Liver (tissue), 10 donors: ENCODE measurements at places on chromosomes 16 and 17. TPM values are rescaled to one million over a fixed set of nuclear protein-coding genes. Genes with fewer than 3 reads are reported as not detected.

DNA sequence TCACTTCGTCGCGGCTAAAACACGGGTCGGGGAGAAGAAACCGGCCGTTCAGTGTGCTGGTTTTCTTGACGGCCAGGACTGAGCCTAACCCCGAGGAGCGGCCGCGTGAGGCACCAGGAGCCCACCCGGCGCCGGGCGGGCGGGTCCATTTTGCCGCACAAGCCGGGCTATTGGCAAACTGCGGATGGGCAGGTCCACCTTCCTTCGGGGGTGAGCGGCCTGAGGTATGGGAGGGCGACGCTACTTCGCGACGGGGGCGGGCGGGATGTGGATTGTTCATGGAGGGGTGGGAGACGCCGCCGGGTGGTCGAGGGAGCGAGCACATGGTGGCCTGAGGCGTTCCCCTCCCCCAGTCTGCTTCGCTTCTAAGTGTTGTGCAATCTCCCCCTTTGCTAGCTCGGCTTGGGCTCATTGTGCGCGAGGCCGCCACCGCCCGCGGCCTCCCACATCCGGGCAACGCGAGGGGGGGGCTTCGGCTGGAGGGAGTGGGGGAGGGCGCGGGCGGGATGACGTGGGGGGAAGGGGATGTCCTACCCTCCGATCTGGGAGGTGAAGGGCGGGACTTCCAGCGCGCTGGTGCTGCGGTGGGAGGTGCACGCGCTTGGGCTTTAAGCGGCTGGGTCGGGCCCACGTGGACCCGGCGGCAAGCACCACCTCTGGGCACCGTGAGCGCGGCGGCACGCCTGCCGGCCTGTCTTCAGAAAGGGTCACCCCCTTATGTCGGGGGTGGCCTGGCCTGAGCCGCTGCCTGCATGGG, 5.9 kb upstream of the CD68 start:
- H3K27ac ChIP-seq, result peak overlapping the region; percentile 98
- peaks cover 58% of the 10 kb centered on the region for H3K36me3 ChIP-seq
- peaks cover 47% of the 10 kb centered on the region for H3K4me1 ChIP-seq
- DNase-seq, result peak; percentile 84
- H3K4me3 ChIP-seq, result peak overlapping the region; percentile 91

DNA sequence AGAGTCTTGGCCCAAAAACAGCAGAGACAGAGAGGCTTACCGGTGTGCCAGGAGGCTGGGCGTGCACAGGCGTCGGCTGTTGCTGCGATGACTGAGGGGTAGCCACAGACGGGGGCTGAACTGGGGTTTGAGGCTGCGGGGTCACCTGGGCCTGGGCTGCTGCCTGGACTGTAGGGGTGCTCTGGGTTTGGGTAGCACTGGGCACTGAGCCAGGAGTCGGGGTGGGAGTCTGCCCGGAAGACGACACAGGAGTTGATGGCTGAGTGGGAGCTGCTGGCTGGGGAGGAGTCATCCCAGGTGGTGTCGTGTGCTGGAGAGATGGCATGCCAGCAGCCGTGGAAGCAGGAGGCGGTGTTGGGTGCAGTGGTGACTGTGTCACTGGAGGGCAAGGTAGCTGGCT, 53.2 kb upstream of the TRAP1 start:
- no peaks in the 10 kb centered on the region for H3K27me3 ChIP-seq
- no peak for DNase-seq
- H3K36me3 ChIP-seq, result peaks cover 8% of the 10 kb centered on the region
- no peaks in the 10 kb centered on the region for H3K4me1 ChIP-seq
- H3K27ac ChIP-seq, result no peak overlapping the region

DNA sequence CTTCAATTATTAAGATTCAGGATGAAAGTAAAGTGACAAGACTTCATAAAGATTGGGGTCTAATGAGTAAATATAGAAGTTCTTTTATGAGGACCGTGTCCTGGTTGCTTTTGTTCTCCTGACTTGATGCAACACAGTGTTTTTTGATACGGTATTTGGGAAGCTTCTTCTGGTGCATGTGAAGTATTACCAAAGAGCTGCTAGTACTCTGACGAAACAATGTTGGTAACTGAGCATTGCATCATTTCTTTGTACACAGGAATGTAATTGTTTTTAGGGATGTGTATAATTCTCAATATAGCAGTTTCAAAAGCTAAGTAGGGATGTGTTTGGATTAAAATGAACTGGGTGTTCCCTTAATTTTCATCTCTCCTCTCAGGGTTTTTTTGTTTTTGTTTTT, 15.9 kb downstream of the KPNB1 start:
- no peaks in the 10 kb centered on the region for H3K4me1 ChIP-seq
- H3K4me3 ChIP-seq, result no peak overlapping the region
- H3K27ac ChIP-seq, result no peak overlapping the region
- H3K36me3 ChIP-seq, result peaks cover 22% of the 10 kb centered on the region

DNA sequence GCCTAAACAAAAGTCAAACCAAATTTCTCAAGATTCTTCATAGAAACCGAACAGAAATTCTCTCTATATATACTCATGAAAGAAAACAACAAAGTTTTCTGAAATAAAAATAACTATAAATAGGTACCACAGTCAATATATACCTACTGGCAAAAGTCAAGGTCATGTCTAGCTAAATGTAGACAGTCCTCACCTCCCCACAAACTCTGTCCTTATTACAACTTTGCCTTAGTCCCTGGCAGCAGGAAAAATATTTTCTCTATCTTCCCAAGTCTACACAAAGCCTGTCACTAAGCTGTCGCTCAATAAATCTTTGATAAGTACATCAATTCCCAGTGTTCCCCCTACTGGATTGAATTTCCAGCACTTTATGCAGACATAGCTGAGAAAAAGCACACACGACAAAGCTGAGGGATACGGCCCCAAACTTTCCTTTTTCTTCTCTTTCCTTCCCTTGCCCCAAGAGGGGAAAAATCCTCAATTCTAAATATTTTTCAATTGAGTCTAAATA, 2.7 kb downstream of the CFAP20 start:
- H3K4me3 ChIP-seq, result no peak overlapping the region
- H3K27me3 ChIP-seq, result no peaks in the 10 kb centered on the region
- DNase-seq, result no peak
- peaks cover 39% of the 10 kb centered on the region for H3K4me1 ChIP-seq

DNA sequence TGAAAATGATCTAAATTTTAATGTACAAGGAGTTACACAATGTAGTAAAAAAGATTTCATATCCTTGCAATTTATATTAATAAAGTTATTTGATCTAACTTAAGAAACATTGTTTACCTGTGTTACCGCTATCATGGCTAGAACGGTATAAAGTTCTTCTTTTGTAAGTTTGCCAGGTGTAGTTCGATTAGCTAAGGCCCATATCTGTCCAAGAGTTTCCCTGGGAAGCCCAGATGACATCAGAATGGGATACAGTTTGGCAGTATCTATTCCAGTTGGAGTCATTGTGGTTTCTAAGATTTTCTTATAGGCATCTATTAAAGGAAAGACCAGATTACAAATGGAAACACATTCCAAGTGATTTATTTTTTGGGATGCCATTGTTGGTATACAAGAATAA, 37.5 kb downstream of the SYNRG start:
- no peak for DNase-seq
- H3K27me3 ChIP-seq, result no peaks in the 10 kb centered on the region
- H3K4me1 ChIP-seq, result no peaks in the 10 kb centered on the region
- H3K36me3 ChIP-seq, result peaks cover 50% of the 10 kb centered on the region
- H3K27ac ChIP-seq, result no peak overlapping the region

DNA sequence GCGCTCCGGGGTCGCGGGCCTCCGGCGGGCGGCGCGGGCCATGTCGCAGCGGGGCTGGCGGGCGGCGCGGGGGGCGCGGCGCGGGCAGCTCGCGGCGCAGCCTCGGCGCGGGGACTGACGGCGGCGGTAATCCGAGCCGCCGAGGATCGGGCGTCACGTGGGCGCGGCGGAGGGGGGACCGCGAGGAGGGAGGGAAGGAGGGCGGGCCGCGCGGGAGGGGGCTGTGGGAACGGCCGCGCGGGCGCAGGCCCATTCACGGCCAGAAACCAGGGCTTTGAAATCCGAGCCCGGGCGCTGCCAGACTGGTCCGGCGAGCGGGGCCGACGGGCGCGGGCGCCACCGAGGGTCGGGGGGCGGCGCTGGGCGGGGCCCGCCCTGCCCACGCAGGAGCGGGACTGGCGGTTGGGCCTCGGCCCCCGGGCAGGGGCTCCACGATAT, at the start of gene MTSS2:
Gene MTSS2, minus strand, starts transcription at position 116 of the 438 bp plus-strand sequence. CDS start 262 bp downstream, outside the sequence.
- no peaks in the 10 kb centered on the region for H3K36me3 ChIP-seq
- no peaks in the 10 kb centered on the region for H3K27me3 ChIP-seq
- H3K4me1 ChIP-seq, result peaks cover 57% of the 10 kb centered on the region
- H3K4me3 ChIP-seq, result peak within 1 kb of the TSS; percentile 84

DNA sequence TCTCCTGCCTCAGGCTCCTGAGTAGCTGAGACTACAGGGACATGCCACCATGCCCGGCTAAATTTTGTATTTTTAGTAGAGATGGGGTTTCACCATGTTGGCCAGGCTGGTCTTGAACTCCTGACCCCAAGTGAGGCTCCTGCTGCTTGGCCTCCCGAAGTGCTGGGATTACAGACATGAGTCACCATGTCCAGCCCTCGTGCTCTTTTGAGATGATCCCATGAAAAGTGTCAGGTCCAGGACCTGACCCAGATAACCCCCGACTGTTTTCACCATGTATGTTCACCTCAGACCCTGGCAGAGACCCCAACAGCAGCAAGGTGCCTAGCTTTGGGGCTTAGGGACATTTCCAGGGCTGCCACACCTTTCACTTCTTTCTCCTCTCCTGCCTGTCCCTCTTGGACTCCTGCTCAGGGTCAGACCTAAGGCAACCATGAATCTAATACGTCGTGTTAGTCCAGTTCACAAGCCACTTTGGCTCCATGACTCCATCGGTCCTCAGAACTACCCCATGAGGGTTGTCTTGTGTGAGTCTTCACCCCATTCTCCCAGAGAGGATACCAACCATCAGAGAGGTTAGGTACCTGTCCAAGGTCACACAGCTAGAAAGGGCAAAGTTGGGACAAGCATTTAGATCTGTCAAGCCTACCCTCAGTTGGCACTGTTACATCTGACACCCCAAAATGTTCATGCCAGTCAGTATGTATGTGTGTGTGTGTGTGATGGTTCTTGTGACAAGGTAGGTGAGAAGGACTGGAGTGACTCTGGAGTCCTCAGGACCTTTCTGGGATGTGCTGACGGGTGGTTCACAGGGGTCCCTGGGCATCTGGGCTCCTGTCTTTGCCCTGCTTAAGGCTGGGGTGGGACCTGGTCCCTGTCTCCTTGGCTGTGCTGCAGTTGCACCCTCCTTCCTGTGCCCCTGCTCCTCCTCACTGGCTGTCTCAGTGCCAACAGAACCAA, 23.1 kb upstream of the MAP3K14 start:
- H3K4me3 ChIP-seq, result no peak overlapping the region
- no peak overlapping the region for H3K27ac ChIP-seq
- no peak for DNase-seq
- H3K27me3 ChIP-seq, result no peaks in the 10 kb centered on the region
- H3K36me3 ChIP-seq, result no peaks in the 10 kb centered on the region

- DNase-seq, result no peak
- H3K36me3 ChIP-seq, result no peaks in the 10 kb centered on the region
- H3K27ac ChIP-seq, result no peak overlapping the region
Observed at GRCh38 chr16:83666449-83666848, 141.3 kb upstream of the HSBP1 start.

- H3K4me3 ChIP-seq, result no peak overlapping the region
- no peaks in the 10 kb centered on the region for H3K4me1 ChIP-seq
- H3K27me3 ChIP-seq, result no peaks in the 10 kb centered on the region
- DNase-seq, result no peak
- no peak overlapping the region for H3K27ac ChIP-seq
Observed at GRCh38 chr16:66079671-66080334, 286.7 kb upstream of the CDH5 start.

DNA sequence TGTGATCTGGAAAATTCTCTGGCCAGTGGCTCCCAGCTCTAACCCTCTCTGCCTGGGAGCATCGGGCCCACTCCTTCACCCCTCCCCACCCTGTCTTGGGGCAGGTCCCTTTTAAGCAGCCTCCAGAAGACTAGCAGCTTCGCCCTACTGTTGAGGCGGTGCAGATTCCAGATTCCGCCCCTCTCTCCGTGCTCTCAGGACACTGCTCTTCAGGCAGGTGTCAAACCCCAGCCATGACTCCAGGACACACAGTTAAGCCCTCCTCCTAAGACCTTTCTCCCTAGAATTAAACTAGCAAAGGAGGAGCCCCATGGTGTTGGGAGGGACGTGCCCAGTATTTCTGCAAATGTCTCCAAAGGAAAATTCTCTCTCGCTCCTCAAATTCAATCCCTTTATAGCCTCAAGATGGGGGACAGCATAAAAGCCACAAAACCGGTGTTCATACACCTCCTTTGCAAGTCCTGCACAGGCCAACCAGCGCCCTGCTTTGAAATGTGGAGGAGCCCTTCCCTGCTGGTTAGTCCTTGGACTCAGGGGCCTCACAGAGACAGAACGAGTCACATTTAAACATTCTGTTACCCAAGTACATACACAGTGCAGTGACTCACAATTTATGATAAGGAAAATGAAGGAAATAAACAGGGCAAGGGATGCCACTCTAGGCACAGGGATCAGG, 7.2 kb downstream of the LPO start:
- no peak for DNase-seq
- no peak overlapping the region for H3K27ac ChIP-seq
- H3K4me1 ChIP-seq, result peaks cover 12% of the 10 kb centered on the region
- H3K36me3 ChIP-seq, result no peaks in the 10 kb centered on the region

- H3K27ac ChIP-seq, result peak overlapping the region; percentile 68
- H3K36me3 ChIP-seq, result no peaks in the 10 kb centered on the region
- DNase-seq, result no peak
- H3K4me1 ChIP-seq, result peaks cover 68% of the 10 kb centered on the region
- H3K27me3 ChIP-seq, result no peaks in the 10 kb centered on the region
Observed at GRCh38 chr17:81863833-81864768, 3.8 kb upstream of the P4HB start.

GRCh38 chr17:30208214-30208613, 27.3 kb downstream of the SLC6A4 start:
- no peak overlapping the region for H3K27ac ChIP-seq
- no peaks in the 10 kb centered on the region for H3K36me3 ChIP-seq
- no peak overlapping the region for H3K4me3 ChIP-seq
- H3K27me3 ChIP-seq, result no peaks in the 10 kb centered on the region

GRCh38 chr17:75854101-75854748, 910 bp downstream of the WBP2 start:
- H3K27ac ChIP-seq, result peak overlapping the region; percentile 96
- no peaks in the 10 kb centered on the region for H3K27me3 ChIP-seq
- DNase-seq, result no peak
- H3K36me3 ChIP-seq, result peaks cover 18% of the 10 kb centered on the region
- H3K4me1 ChIP-seq, result peaks cover 37% of the 10 kb centered on the region
- H3K4me3 ChIP-seq, result peak overlapping the region; percentile 87

GRCh38 chr16:72187551-72187950, 15.6 kb upstream of the PMFBP1 start:
- H3K27ac ChIP-seq, result no peak overlapping the region
- no peaks in the 10 kb centered on the region for H3K36me3 ChIP-seq
- no peaks in the 10 kb centered on the region for H3K4me1 ChIP-seq
- H3K27me3 ChIP-seq, result no peaks in the 10 kb centered on the region
- H3K4me3 ChIP-seq, result no peak overlapping the region

- no peaks in the 10 kb centered on the region for H3K4me1 ChIP-seq
- H3K27me3 ChIP-seq, result no peaks in the 10 kb centered on the region
- no peak overlapping the region for H3K27ac ChIP-seq
- DNase-seq, result peak; percentile 20
Observed at GRCh38 chr17:33012522-33013033, 20.9 kb downstream of the SPACA3 start.

Gene NPIPB12
- 2.8 TPM for polyA plus RNA-seq

Gene MSLN
- 0.03 TPM for polyA plus RNA-seq

Gene KRTAP9-2
- polyA plus RNA-seq, result not detected

Gene METTL23
- polyA plus RNA-seq, result 26.8 TPM

Gene NEUROD2
- not detected for polyA plus RNA-seq

Gene ITGAX
- 1.1 TPM for polyA plus RNA-seq

Gene ACACA
- 16.4 TPM for polyA plus RNA-seq

Gene COX6A2
- polyA plus RNA-seq, result 36.7 TPM

Gene RPGRIP1L
- polyA plus RNA-seq, result 0.46 TPM

Gene C16orf95
- 6.2 TPM for polyA plus RNA-seq
